Activated CD8-positive, alpha-beta memory T cell treated with anti-CD3 and anti-CD28 coated beads, Interleukin-2, amount 10 ng/mL, durations not matched to agents 7 days and 5 days (primary cell): ENCODE measurements at places on chromosomes 13 and 19. TPM values are rescaled to one million over a fixed set of nuclear protein-coding genes. Genes with fewer than 3 reads are reported as not detected.

Gene C19orf67
- not detected for total RNA-seq

Gene CD209
- total RNA-seq, result not detected

Gene ZNF681
- 3.8 TPM for total RNA-seq

- no peak for DNase-seq
- H3K27me3 ChIP-seq, result no peaks in the 10 kb centered on the region
- H3K27ac ChIP-seq, result no peak overlapping the region
- no peaks in the 10 kb centered on the region for H3K36me3 ChIP-seq
Observed at GRCh38 chr13:103156346-103156998, 90.3 kb upstream of the SLC10A2 start.

DNA sequence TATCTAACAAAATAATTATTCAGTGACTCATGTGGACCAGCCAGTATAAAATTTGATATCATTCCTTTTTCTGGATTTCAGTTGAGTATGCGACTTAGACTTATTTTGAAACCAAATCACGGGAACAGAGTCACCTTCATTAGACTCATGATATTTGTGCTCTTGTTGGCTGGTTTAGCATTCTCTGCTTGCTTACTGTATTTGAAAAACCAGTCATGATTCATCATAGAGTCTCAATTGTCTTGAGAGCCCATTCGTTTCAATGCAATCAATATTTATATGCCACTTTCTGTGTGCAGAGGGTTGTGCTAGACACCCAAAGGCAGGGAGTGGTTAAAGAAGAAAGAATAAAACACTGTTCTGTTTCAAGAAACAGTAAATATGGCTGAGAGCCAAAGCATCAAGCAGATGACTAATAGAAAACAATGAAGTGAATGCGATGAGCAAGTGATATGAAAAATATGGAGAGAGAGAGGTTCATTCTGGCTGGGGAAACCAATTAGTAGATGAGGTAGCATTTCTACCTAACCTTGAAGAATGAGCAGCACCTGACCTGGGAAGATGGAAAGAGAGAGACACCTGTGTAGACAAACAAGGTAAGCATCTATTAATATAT is 99.6 kb upstream of the MBNL2 start:
- peaks cover 21% of the 10 kb centered on the region for H3K4me1 ChIP-seq
- peaks cover 36% of the 10 kb centered on the region for H3K27me3 ChIP-seq
- H3K36me3 ChIP-seq, result no peaks in the 10 kb centered on the region

- H3K27me3 ChIP-seq, result no peaks in the 10 kb centered on the region
- peaks cover 18% of the 10 kb centered on the region for H3K36me3 ChIP-seq
- no peak overlapping the region for H3K4me3 ChIP-seq
- peaks cover 18% of the 10 kb centered on the region for H3K4me1 ChIP-seq
Observed at GRCh38 chr19:7641290-7642276, 4.7 kb downstream of the STXBP2 start.
